ENCODE measurements at places on chromosomes 3 and 15.
A peak's percentile ranks its signal among the peaks of the same experiment; 100 is the strongest.

DNA sequence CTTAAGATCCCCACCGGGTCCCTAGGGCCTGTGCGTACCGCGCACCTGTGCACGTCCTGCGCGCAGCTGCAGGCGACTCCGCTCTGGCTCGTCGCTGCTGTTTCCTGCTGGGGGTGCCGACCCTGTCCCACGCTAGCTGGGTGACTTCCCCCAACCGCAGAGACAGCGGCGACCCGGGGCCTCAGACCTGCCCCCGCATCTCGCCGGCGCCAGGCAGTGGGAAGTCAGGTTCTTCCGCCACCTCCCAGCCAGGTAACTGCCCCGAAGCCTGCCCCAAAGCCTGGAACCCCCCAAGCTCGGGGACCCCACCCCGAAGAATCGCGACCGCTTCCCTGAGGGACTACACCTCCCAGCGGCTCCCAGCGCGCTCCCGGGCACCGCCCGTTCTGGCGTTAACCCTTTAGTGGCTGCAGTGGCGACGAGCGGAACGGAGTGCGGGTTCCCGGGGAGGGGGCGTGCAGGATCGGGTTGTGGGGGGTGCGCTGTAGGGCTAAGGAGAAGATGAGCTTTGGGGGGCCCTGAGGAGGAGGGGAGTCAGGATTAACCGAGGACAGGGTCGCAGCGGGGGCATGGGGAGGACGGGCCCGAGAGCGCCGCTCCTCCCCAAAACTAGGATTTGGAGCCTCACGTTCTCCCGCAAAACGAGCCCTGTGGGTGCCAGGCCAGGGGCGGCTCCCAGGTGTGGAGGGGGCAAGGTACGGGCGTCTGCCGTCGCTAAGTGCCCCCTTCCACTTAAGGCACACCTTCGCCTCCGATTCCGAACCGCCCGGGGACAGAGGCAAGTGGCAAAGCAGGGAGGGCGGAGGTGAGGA is 589 bp downstream of the NEIL1 start:
- no peaks in the 10 kb centered on the region for H3K36me3 ChIP-seq
- peak; percentile 42 for DNase-seq
- H3K27me3 ChIP-seq, result no peaks in the 10 kb centered on the region
- H3K27ac ChIP-seq, result peak overlapping the region; percentile 84

DNA sequence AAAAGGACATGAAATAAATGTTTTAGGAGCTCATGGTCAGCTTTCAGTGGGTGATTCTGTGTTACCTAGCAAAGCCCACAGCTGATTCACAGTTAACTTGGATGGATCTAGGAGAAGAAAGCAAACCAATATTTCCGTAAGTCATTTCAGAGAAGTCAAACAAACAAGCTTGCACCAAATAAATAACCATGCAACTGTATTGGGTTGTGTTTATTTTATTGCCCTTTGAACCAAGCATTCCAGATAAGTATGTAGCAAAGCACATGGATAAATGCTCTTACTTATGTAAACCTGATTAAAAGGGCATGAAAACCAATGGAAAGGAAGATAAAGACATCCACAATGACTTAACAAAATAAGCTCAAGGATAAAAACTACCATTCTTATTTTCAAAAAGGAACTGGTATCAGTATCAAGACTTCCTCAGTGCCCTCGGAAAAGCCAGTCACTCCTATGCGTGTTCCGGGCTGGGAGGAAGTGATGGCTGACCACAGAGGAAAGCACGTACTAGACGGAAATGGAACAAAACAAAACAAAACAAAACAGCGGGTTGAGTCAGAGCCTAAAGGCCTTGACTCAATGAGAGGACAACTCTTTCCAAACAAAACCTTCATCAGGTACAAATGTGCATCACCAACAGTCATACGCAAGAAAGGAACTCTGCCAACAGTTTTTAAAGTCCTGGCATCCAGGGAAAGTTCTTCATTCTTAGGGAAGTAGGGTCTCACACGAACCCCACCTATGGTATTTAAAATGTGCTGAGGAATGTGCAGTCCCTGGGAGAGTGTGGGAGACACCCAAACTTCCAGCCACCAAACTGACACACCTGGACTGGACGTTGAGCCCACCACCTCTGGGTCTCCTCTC is 103.3 kb downstream of the SNRK start:
- peaks cover 33% of the 10 kb centered on the region for H3K4me1 ChIP-seq
- peak overlapping the region; percentile 85 for H3K27ac ChIP-seq
- no peaks in the 10 kb centered on the region for H3K27me3 ChIP-seq
- H3K36me3 ChIP-seq, result no peaks in the 10 kb centered on the region
- no peak for DNase-seq

- no peak for DNase-seq
- H3K4me1 ChIP-seq, result peaks cover 18% of the 10 kb centered on the region
Measured at GRCh38 chr15:67194171-67195114, 60.0 kb downstream of the AAGAB start.

GRCh38 chr3:57118254-57118653 is 46.9 kb downstream of the IL17RD start:
- no peak overlapping the region for H3K4me3 ChIP-seq
- DNase-seq, result no peak
- H3K4me1 ChIP-seq, result no peaks in the 10 kb centered on the region

GRCh38 chr3:111605493-111605892 is 10.3 kb upstream of the ZBED2 start:
- peaks cover 40% of the 10 kb centered on the region for H3K4me1 ChIP-seq
- no peaks in the 10 kb centered on the region for H3K27me3 ChIP-seq
- no peak overlapping the region for H3K4me3 ChIP-seq
- H3K27ac ChIP-seq, result peak overlapping the region; percentile 61
- H3K36me3 ChIP-seq, result peaks cover 7% of the 10 kb centered on the region

DNA sequence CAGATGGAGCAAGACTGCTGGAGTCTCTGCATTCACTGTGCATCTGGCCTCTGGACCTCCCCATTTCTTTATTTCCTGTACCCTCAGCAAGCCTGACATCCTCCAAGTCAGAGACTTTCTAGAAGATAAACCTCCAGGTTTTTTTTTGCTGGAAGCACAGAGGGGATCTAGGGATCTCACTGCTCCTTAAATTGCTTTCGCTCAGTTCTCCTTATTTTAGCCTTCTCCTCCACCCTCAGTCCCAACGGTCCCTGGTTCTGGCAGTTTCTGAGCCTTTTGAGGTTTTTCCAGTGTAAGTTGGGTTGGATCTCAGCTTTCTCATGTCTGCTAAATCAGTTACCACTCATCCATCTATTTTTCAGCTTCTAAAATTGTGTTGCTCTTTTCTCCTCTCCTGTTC is 22.7 kb upstream of the CHD2 start:
- H3K4me1 ChIP-seq, result peaks cover 25% of the 10 kb centered on the region
- H3K36me3 ChIP-seq, result no peaks in the 10 kb centered on the region
- no peak for DNase-seq
- H3K27me3 ChIP-seq, result no peaks in the 10 kb centered on the region
- no peak overlapping the region for H3K27ac ChIP-seq
